ENCODE measurements at places on chromosomes 4 and X. TPM values are rescaled to one million over a fixed set of nuclear protein-coding genes. Genes with fewer than 3 reads are reported as not detected.
A peak's percentile ranks its signal among the peaks of the same experiment; 100 is the strongest.

- no peaks in the 10 kb centered on the region for H3K27me3 ChIP-seq
- H3K4me1 ChIP-seq, result no peaks in the 10 kb centered on the region
- H3K36me3 ChIP-seq, result no peaks in the 10 kb centered on the region
- H3K27ac ChIP-seq, result no peak overlapping the region
- no peak for DNase-seq
- H3K4me3 ChIP-seq, result no peak overlapping the region
These were observed 63.2 kb upstream of the NOCT start for GRCh38 chr4:138952411-138952810.

SPP1 gene
- total RNA-seq, result 589 TPM

GRCh38 chrX:9866633-9867032 is 80.4 kb downstream of the SHROOM2 start:
- peaks cover 5% of the 10 kb centered on the region for H3K27me3 ChIP-seq
- H3K4me1 ChIP-seq, result peaks cover 4% of the 10 kb centered on the region
- H3K4me3 ChIP-seq, result no peak overlapping the region
- H3K36me3 ChIP-seq, result no peaks in the 10 kb centered on the region
- DNase-seq, result no peak

DNA sequence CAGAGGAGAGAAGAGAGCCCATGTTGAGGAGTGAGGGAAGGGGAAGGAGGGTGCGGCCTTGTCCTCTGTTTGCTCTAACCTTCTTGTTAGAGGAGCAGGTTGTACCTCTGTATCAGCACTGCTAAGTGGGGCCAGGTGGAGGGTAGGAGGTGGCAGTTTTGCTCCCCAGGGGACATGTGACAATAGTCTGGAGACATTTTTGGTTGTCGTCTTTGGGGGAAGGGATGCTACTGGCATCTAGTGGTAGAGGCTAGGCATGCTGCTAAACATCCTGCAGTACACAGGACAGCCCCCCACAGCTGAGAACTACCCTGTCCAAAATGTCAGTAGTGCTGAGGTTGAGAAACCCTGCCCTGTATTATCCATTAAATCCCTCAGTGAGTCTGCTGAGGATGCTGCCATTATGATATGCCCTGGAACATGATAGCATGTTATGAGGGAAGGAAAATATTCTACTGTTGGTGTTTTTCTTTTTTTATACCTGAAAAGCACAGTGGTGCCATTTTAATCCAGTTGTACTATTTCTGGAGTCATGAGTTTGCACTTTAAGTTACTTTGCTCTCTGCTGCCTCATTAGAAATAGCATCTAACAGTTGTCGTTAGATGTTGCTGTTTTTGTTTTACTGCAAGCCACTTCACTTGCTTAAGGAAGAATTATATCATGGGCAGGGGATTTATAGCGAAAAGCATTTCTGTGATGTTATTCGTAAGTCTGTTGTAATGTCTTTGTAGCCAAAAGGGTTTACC is 90.6 kb downstream of the LRP2BP start:
- no peak overlapping the region for H3K27ac ChIP-seq
- DNase-seq, result peak; percentile 34
- peaks cover 4% of the 10 kb centered on the region for H3K36me3 ChIP-seq
- peaks cover 4% of the 10 kb centered on the region for H3K4me1 ChIP-seq
- H3K4me3 ChIP-seq, result no peak overlapping the region

All from spinal cord (tissue), 10 donors.